ENCODE measurements at places on chromosomes 13 and 19. TPM values are rescaled to one million over a fixed set of nuclear protein-coding genes. Genes with fewer than 3 reads are reported as not detected.

DNA sequence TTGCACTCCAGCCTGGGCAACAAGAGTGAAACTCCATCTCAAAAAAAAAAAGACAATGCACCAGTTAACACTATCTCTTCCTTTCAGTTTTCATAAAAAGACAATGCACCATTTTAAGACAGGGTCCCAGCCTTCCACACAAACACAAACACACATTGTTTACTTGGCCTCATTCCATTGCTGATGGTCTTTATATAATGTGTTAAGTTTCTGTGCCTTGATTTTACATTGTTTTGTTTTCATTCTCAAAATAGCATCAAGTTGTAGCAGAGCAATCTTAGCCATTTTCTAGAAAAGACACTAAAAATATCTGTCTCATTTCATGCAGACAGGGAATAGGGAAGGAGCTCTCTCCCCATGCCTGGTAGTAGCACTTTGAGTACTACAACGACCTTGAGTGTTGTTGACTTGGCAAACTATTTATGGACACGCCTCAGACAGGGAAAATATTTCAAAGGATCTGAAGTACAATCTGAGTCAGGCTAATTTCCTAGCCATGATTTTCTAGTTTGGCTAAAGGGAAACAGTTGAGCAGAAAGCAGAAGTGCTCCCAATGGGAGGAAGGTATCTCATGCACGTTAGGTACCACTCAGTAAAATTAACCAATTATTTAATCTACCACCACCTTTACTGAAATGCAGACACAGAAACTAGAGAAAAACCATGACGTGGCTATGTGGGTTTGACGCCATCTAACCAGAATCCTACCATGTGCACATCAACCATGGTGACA is 120.6 kb downstream of the ABCC4 start:
- no peak for DNase-seq

DNA sequence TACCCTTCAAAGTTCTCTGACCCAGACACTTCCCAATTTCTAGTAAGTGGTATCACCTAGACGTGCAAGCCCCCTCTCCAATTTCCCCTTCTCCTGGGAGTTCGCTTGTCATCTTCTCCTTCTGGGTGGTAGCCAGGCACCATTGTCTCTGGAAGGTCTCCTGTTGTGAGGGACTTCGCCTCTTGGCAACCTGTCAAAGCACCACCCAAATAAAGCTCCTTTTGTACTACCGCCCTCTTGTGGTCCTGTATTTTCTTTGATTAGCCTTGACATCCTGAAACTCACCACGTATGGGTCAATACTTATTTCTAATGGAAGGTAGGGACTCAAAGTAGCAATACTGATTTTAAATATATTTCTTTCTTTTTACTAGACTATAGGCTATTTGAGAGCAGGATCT is 8.2 kb downstream of the GPC5 start:
- DNase-seq = peak; percentile 54

Gene PLK5
- total RNA-seq = not detected

- DNase-seq = no peak
Measured at GRCh38 chr13:95226050-95226449, 75.2 kb downstream of the ABCC4 start.

Gene GRWD1
- total RNA-seq = 14.8 TPM

DNA sequence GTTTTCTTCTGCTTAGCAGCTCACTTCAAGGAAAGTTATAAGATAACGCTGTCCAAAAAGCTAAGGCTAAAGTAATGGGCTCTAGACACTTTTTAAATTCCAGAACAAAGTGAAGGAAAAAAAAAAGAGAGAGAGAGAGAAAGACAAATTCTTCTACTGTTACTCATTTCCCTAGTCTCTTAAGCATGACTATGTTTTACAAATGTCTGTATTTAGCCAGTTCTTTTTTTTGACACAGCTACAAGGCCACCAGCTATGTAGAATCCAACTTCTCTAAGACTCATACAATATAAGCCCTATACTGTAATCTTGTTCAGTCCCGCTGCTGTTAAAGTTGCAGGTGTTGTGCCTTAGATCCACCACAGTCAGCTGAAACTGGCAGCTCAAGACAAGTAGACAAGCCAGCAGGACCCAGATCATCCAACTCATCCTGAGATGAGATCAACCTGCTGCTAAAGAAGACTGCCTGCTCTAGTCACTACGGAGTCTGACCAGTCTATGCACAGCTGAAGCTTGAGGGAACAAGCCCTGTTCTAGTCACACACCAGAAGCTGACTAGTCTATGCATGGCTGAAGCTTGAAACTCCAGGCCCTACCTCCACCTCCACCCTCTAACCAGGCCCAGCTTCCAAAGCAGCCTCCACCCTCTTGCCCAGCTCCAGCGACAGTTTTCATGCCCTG is 10.3 kb upstream of the ZNF83 start:
- DNase-seq = no peak

GRCh38 chr19:46552891-46553290 is 48.2 kb upstream of the CALM3 start:
- DNase-seq = no peak

Gene URI1
- 21.3 TPM for total RNA-seq

DNA sequence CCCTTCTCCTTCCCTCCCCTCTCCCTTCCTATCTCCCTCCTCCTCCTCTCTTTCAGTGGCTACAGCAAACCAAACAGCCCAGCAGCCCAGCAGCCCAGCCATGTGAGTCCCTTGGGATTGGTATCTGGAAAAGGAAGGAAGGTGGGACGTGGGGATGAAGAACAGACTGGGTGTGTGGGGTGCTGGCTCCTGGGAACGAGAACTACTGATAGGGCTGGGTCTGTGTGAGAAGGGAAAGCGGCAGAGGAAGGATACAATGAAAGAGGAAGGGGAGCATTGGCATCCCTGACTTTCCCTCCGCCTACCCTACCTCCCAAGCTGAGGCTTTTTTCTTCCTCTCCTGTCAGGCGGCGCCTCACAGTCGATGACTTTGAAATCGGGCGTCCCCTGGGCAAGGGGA is 863 bp downstream of the AURKC start:
- no peak for DNase-seq

GRCh38 chr19:21610341-21610740 is 104.9 kb downstream of the ZNF429 start:
- no peak for DNase-seq

Gene TBC1D4
- 107 TPM for total RNA-seq

- DNase-seq = no peak
Measured at GRCh38 chr13:110037925-110038573, 251.7 kb upstream of the IRS2 start.

Gene SRRM5
- not detected for total RNA-seq

Gene DCT
- not detected for total RNA-seq

- no peak for DNase-seq
Measured at GRCh38 chr19:12774588-12775555, at the start of gene HOOK2. HOOK2 (minus strand) TSS chr19:12775552; CDS start chr19:12775449, 103 bp downstream.

- DNase-seq = no peak
Measured at GRCh38 chr13:42484386-42484785, 89.6 kb upstream of the TNFSF11 start.

Gene KLK15
- total RNA-seq = not detected

DNA sequence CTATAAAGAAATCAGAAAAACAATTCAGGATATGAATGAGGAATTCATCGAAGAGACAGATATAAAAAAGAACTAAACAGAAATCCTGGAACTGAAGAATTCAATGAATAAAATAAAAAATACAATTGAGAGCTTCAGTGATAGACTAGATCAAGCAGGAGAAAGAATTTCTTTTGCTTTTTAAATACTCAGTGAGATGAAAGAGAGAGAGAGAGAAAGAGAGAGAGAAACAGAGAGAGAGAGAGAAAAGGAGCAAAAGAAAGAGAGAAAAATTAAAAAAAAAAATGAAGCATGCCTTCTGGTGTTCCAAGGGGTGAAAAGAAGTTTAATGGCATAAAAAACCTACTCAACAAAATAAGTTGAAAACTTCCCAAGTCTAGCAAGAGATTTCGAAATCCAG is 22.0 kb upstream of the SLC7A9 start:
- DNase-seq = no peak

DNA sequence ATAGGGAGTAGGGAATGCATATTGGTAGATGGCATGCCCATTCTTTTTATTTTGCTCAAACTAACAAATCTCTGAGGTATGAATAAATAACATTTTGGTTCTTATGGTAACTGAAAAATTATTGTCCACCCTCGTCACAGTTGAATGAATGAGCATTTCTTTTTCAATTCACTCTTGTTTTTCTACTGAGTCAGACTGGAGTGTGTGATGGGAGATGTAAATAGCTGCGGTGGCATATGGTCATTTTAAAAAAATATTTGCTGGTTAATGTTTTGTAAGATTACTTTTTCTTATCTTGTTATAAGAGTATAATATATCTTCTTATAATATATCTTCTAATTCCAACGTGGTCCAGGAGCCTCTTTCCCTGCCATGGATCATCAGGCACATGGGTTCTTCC is 586.5 kb downstream of the SLITRK5 start:
- no peak for DNase-seq

DNA sequence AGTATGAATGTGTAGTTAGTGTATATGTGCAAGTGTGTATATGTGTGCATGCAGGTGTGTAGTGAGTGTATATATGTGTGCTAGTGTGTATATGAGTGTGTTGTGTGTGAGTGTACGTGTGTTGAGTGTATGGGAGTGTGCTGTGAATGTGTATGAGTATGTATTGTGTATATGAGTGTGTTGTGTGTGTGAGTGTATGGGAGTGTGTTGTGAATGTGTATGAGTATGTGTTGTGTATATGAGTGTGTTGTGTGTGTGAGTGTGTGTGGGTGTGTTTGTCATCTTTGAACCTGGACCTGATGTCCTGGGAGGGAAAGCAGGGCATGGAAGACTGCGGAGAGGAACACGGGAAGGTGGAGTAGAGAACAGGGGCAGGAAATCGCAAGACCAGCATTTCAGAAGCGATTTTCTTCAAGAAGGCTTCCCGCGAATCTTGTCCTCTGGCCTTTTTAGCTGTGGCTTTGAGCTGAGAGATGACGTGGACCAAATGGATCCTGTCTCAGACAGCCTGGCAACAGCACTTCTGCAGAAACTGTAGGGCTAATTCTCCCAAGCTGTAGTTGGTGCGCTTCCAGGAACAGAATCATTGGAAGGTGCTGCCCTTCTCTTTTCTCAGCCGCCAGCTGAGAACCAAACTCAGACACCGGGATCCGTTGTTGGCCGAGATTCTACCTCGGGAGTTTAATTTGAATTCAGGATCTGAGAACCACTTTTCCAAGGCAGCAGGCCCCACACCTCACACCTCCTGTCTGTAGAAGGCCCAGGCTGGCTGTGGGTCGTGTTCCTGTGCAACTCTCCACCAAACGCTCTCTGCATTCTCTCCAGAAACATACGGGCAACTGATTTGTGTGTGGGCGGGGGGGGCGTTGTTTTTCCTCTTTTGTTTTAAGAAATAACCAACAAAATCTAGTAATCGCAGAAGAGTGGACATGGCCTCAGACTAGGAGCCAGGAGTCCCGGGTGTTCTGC is 94.7 kb upstream of the RAP2A start:
- DNase-seq = no peak

DNA sequence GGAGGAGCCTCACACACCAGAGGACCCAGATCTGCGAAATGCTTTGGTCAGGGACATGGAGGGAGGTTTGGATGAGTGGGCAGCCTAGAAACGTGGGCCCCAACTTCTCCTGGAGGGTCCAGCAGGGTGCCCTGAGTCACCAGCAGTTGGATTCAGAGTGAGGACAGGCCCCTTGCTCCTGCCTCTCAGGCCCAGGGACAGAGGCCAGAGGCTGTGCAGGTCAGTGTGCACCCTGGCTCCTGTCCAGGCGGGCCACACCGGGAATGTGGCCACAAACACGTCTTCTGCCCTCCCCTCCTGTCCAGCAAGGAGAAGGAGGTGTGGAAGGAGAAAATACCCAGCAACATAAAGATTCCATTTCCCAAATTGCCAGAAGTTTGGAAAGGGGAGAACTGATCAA is 19.4 kb downstream of the IRS2 start:
- no peak for DNase-seq

GRCh38 chr19:4511300-4512054 is 6.8 kb downstream of the PLIN4 start:
- no peak for DNase-seq

- no peak for DNase-seq
Measured at GRCh38 chr19:42153672-42154433, 21.6 kb upstream of the POU2F2 start.

- DNase-seq = no peak
Measured at GRCh38 chr13:55155046-55155445, 1985.7 kb upstream of the PRR20A start.

Gene SYCN
- total RNA-seq = not detected

- no peak for DNase-seq
Measured at GRCh38 chr19:45245334-45245787, at the start of gene EXOC3L2. EXOC3L2 (minus strand) TSS chr19:45245407; CDS start chr19:45239045, 6,362 bp downstream.
